ENCODE measurements at places on chromosomes 1 and 21.

DNA sequence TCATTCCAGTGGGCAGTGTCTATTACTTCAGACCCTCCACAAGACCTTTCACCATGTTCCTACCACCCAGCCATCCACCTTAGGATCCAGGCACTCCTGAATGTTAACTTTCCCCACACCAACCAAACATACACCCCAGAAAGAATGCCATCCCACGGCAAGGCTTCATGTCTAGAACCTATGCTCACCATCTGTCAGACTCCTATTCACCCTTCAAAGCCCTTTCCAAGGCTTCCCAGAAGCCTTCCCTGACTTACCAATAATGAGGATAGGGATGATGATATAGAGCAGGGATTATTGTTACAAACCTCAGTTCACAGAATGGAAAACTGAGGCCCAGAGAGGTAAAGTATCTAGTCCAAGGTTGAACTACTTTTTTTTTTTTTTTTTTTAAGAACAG lies 19.3 kb upstream of the RCC2 start:
- no peak for DNase-seq

GRCh38 chr1:89198081-89198480 lies 661 bp downstream of the GBP4 start:
- no peak for DNase-seq

DNA sequence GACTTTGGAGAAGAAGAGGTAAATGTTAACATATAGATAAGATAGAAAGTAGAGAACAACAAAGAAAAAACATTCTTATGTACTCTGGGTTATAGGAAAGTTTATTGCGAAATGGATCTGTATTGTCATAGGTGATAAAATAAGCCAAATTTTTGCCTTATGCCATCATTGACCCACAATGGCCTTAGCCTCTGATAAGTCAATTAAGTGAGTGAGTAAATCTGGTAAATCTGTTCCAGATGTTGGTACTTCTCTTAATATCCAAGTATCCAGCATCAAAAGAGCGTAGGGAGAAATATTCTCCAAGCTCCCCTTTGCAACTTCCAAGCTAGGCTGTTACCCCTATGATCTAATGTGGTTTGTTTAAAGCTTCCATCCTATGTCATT lies 38.3 kb upstream of the CLCA4 start:
- DNase-seq, result no peak

- DNase-seq, result no peak
Observed at GRCh38 chr1:4730078-4730477, 75.7 kb downstream of the AJAP1 start.

DNA sequence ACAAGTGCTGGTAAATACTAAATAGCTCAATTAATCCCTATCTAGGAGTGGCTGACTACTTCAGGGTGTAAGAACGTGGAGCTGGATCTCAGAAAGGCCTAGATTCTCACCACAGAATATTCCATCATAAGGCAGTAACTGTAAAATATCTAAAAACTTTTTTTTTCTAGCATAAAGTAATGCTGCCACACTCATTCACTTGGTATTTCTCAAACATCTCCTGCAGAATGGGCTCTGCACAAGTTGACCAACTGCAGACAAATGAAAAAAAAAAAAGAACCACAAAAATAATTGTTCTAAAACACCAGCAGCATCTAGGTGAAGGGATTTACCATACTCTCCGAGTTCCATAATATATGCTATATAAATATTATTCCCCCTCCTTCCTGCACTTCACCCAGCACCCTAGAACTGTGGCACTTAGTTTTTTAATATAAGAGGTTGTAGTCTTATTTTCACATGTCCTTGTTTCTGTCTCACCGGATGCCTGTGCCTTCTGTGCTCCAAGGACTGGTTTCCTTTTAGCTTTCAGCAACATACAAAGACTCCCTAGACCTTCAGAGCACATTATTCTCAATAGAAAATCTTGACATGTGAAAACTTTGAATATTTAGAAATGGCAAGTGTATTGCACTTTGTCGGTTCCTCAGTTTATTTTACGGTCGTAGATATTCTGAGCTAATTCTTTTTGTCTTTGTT lies 8.9 kb downstream of the VSIG8 start:
- DNase-seq, result no peak

- DNase-seq, result no peak
Observed at GRCh38 chr1:212166244-212166643, 119.0 kb upstream of the PPP2R5A start.

DNA sequence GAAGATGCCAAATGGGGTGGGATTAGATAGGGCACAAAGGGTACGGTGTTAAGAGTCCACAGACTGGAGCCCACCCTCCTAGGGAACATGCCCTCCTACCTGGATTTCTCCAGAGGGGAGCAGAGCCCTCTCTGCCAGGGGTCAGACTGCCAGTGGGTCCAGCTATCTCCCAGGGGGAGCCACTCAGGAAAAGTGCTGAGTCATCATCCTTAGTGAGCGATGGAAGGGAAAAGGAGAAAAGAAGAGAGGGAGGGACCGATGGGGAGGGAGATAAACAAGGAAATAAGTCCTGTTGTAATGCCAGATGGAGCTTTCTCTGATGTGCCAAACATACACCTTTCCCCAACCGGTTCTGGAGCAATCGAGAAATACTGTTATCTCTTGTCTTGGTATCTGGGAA lies 30.4 kb upstream of the CYP4B1 start:
- DNase-seq, result no peak

GRCh38 chr1:19164274-19165015 lies 45.6 kb downstream of the UBR4 start:
- no peak for DNase-seq
